ENCODE measurements at places on chromosomes 1 and 21.

- DNase-seq: no peak
Measured at GRCh38 chr1:168801032-168801745, 72.2 kb upstream of the DPT start.

- no peak for DNase-seq
Measured at GRCh38 chr1:212487774-212488435, 55.2 kb downstream of the NENF start.

GRCh38 chr1:7560601-7561181 lies 210.4 kb upstream of the VAMP3 start:
- no peak for DNase-seq

DNA sequence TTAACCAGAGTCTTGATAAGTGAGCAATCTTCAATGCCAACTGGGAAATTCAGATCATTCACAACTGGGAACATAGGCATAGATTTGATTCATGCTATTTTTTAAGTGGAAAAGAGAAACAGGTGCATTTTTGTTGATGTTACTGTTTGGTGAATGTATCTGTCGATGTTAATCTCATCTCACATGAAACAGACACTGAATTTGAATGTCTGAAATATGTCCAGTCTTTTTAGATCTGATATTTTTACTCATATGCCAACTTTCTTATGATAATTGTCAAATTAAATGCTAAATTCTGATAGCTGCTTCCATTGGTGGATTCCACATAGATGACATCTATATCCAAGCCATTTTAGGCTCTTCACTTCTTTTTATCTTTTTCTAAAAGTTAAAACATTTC lies 213.1 kb downstream of the RYR2 start:
- DNase-seq: no peak

DNA sequence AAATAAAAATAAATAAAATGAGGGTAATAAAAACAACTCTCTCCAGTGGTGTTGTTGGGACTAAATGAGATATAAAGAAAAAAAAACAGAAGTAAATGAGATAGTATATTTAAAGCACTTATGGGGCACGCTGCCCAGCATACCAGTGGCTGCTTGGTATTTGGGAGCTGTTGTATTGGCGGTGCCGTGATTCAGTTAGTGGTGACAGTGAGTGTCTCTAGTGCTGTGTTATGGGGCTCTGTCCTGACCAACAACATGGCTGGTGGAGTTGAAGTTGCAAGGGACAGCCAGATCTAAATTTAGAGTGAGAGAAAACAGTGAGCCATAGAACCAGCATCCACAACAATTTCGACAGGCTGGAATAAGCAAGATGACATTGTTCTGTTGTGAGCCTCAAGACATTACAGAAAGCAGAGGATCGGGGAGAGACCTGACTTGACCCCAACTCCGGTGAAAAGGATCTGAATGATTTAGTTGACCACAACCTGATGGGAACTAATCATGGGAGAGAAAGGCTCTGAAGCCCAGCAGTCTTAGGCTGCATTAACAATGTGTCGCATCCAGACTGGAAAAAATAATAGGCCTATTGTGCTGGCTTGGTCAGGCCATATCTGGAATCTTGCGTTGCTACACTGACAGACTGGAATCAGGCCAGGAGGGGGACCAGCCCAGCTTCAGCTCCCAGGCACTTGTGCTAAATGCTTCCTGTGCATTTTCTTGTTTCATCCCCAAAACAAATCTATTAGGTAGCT lies 2.4 kb upstream of the MFSD2A start:
- no peak for DNase-seq

GRCh38 chr1:199616947-199617346 lies 410.6 kb upstream of the NR5A2 start:
- DNase-seq: no peak

DNA sequence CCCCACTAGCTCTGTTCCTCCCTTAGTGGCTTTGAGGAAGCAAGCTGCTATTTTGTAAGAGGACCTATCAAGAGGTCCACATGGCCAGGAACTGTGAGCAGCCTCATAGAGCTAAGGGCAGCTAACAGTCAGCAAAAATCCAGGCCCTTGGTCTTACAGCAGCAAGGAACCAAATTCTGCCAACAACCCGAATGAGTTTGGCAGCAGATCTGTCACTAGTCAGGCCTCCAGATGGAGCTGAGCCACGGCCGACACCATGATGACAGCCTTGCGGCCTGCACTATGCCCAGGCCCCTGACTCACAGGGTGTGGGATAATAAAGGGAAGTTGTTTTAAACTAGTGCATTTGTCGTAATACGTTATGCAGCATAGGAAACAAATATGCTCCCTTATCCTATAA lies 28.0 kb upstream of the H3-3A start:
- no peak for DNase-seq

DNA sequence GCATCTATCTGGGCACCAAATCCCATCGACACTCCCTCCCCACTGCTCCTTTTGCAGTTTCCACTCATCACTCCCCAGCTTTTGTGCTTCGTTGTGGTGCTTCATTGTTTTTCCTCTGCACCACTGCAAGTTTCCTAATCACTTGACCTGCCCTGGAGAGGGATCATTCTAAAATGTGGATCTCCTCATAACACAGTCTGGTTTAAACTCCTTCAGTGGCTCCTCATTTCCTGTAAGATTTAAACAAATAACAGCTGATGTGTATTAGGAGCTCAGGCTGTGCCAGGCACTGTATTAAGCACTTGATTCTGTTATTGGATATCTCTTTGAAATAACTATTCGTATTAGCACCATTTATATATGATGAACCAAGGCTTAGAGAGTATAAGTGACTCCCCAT lies 51.3 kb downstream of the MAP10 start:
- DNase-seq: no peak

GRCh38 chr21:38771536-38771935 lies 34.2 kb upstream of the ETS2 start:
- DNase-seq: no peak

- no peak for DNase-seq
Measured at GRCh38 chr1:33408093-33408436, 22.8 kb downstream of the PHC2 start.

GRCh38 chr1:6016191-6016865 lies 24.1 kb upstream of the NPHP4 start:
- no peak for DNase-seq
